Left hindlimb (tissue), 1 donor: ENCODE measurements at places on chromosomes 2 and 18.
A peak's percentile ranks its signal among the peaks of the same experiment; 100 is the strongest.

DNA sequence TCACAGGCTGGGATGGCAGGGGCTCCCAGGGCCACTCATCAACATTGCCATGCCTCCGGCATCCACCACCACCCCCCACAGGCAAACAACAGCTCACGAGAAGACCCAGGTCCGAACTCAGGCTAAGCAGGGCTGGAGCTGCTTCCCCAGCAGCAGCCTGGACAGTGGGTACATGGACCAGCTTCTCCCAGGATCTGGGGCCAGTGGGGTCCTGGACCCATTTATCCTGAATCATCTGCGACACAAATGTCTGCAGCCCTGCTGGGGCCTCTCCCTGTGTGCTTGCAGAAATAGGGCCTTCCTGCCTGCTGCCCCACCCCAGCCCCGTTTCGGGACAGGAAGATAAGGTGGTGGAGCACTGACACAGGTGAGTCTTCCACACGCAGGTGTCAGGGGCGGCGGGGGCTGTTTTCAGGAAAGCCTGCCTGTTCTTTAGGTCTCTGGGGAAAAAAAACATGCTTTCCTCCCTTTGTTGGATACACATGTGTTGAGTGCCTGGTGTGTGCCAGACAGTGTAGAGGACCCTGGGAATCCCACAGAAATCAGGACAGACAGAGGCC lies 4.5 kb downstream of the PRLH start:
- peak; percentile 8 for DNase-seq

- no peak for DNase-seq
Observed at GRCh38 chr2:160427629-160428404, 65.8 kb downstream of the RBMS1 start.

GRCh38 chr18:39296293-39296888 lies 1730.8 kb upstream of the CELF4 start:
- no peak for DNase-seq

GRCh38 chr2:220504938-220505503 lies 877.6 kb downstream of the SLC4A3 start:
- DNase-seq = no peak

DNA sequence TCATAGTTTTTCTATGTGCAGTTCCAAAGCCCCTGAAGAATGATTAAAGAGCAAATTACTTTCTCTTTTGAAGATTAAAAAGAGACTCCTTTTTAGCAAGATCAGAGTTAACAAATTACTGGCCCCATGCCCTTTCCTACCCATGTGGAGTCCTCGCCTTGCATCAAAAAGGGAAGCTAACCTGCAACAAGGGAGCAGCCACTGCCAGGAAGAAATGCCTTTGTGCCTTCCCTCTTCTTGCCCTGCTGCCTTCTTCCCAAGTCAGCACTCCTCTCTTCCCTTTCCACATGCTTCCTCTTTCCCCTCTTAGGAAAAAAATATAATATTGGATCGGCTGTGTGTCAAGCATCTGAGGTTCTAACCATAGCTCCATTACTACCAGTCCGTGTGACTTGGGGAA lies 37.1 kb upstream of the CYP1B1 start:
- no peak for DNase-seq

GRCh38 chr18:23580677-23581367 lies 5.5 kb downstream of the NPC1 start:
- DNase-seq = no peak

DNA sequence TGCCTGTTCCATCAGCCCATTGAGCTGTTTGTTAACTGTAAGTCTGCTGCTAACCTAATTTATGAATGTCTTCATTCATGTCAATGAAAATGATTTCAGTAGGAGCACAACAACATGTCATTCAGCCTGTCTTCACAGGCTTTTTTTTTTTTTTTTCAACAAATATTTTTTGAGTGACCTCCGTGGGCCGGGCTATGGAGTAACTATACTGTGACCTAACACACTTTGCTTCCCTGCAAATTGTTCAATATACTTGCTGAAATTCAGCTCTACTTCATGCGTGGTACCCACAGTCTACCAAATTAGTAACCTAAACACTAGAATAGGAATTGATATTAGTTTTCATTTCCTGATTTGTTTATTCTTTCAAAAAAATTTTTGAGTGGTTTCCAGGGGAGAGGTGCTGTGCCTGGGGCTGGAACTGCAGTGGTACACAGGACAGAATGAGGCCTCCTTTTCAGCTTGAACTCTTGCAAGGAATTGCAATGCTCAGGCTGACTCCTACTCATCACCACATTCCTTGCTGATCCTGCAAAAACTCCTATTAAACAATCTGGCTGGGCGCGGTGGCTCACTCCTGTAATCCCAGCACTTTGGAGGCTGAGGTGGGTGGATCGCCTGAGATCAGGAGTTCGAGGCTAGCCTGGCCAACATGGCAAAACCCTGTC lies 87.1 kb downstream of the CDH20 start:
- no peak for DNase-seq

DNA sequence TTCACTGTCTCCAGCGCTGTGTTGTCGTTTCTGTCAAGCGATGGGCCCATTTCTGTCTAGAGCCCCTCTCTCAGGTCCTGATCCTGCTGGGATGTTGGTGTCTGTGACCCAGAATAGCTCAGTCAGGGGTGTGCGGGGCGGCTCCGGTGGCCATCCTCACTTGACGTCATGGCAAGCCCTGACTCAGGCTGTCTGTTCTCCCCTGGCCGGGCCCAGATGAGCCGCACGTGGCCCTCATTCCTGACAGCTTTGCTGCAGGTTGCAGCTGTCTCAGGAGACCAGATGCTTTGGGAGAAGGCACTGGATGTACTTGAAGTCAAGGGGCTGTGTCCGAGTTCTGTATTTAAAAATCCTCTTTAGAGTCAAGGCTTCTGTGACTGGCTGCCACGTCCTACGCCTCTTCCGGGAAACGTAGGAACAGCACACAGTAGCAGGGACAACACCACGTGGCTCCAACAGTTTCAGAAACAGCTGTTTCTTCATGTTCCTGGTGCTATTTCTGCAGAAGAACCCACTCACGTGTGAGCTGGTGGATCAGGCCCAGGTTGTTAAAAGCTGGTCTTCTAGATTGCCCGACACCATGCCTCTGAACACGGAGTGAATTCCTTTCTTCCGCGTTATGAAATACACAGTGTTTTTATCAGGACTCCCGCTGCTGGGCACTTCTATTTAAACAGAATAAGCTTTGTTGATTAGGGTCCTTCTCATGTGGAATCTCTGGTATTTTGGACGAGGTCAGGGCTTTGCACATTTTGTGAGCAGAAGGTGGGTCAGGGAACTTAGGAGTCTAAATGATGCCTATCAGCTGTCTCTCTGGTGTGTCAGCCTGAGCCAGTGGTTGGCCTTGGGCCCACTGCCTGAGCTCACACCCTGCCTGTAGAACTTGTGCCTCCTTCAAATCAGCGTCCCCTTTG lies 28.3 kb upstream of the NTSR2 start:
- DNase-seq = no peak

- no peak for DNase-seq
Observed at GRCh38 chr2:188475945-188476344, 184.3 kb downstream of the GULP1 start.

DNA sequence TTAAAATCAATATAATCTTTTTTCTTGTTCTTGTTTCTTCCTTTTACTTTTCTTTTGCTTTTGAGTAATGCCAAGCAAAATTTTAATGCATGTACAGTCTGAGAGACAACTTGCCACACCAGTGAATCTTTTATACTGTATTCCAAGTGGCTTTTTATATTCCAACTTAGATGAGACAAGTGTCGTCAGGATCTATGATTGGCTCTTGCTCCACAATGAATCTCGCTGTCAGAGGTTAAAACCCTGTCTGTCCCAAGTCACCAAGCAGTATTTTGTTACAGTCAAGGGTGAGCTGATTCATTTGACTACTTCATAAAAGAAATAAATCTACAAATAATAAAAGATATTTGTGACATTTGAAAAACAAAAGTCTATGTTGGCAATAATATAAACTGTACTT lies at the start of gene MSTN:
Gene MSTN, minus strand, starts transcription at position 129 of the 400 bp plus-strand sequence. CDS start 133 bp downstream, outside the sequence.
- no peak for DNase-seq

- DNase-seq = no peak
Observed at GRCh38 chr2:69300650-69301049, 86.4 kb downstream of the GFPT1 start.

- no peak for DNase-seq
Observed at GRCh38 chr18:57885931-57886330, 82.8 kb upstream of the ATP8B1 start.

- no peak for DNase-seq
Observed at GRCh38 chr18:73879328-73879727, 268.3 kb downstream of the FBXO15 start.

- DNase-seq = no peak
Observed at GRCh38 chr2:234752966-234753365, 198.9 kb upstream of the SH3BP4 start.

GRCh38 chr18:25111377-25112288 lies 240.3 kb downstream of the ZNF521 start:
- DNase-seq = no peak

DNA sequence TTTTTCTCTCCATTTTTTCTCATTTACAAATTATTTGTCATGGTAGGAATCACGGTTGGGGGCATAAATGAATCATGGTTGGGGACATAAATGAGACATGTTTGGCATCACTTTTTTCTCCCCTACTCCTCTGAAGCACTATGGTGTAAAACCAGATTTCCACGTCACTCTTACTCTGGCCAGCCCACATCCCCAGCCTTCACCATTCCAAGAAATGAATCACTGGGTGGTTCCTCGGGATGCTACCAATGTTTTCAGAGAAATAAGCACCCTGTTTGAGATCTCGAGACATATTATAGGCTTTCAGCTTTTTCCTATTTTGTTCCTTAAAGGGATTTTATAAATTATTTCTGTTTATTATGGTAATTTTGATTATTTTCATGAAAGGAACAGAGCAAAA lies 155.0 kb upstream of the SLC8A1 start:
- no peak for DNase-seq

DNA sequence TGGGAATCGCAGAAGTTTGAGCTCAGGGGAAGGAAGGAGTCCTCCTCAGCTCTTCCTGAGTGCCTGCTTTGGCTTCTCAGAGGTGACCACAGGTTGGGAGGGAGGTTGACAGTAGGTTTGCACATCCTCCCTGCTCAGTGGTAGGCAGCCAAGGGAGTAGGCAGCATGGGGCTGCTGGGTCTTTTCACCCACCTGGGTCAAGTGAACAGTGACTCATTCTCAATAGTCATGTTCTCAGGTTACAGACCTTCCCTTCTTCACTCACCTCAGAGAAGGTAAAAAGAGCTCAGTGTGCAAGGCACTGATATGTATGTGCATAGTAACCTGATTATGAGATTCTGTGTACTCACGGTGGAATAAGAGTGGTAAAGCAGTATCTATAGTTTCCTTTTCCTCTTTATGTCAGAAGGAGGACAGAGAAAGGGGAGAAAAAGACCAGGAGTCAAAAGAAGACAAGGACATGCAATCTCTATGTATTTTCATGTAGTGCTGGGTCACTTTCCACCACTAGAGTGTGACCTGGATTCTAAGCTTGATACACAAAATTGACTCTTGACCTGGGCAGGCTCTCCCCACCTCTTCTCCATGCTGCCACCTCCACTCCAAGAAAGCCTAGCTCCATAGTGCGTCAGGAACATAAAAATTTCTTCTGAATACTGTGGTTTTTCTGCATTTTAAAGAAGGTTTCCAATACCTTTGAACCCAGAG lies 36.5 kb upstream of the ASNSD1 start:
- no peak for DNase-seq

GRCh38 chr2:241507430-241508239 lies 749 bp downstream of the STK25 start:
- peak; percentile 57 for DNase-seq

DNA sequence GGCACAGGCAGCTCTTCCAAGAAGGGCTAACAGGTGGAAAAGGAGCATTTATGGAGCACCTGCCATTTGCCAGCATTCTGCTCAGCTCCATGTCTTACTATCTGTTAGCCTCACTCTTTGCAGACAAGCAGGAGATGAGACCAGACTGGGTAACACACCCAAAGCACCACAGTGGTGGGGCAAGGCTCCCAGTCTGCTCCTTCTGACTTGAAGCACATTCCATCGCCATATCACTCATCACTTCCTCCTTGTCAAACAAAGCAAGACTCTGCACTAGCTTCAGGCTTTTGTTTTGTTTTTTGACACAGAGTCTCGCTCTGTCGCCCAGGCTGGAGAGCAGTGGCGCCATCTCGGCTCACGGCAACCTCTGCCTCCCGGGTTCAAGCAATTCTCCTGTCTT lies 182.8 kb downstream of the MGAT5 start:
- no peak for DNase-seq

- DNase-seq = no peak
Observed at GRCh38 chr18:45845410-45845809, 19.9 kb downstream of the SIGLEC15 start.

DNA sequence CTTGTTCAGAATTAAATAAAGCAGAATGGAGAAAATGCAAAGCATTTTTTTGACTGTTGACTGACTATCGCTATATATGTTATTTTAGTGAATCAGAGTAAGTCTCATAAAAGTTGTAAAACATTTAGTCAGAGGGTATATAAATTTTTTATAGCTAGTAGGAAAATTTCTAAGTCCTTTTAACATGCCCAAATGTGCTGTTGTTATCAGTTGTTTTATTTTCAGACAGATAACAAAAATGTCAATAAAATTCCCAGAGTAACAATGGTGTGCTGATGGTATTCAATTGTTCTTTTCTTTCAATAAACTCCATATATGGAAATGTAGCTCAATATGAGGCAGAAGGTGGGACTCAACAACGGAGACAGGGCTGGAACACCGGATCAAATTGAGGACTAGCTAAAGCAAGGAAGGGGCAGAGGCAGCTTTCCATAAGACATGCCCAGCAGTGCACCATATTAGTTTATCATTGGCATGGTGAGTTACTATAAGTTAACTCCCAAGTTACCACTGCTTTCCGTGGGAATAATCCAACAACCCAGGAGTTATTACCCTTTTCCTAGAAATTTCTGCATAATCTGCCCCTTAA lies 26.6 kb downstream of the GULP1 start:
- DNase-seq = no peak

DNA sequence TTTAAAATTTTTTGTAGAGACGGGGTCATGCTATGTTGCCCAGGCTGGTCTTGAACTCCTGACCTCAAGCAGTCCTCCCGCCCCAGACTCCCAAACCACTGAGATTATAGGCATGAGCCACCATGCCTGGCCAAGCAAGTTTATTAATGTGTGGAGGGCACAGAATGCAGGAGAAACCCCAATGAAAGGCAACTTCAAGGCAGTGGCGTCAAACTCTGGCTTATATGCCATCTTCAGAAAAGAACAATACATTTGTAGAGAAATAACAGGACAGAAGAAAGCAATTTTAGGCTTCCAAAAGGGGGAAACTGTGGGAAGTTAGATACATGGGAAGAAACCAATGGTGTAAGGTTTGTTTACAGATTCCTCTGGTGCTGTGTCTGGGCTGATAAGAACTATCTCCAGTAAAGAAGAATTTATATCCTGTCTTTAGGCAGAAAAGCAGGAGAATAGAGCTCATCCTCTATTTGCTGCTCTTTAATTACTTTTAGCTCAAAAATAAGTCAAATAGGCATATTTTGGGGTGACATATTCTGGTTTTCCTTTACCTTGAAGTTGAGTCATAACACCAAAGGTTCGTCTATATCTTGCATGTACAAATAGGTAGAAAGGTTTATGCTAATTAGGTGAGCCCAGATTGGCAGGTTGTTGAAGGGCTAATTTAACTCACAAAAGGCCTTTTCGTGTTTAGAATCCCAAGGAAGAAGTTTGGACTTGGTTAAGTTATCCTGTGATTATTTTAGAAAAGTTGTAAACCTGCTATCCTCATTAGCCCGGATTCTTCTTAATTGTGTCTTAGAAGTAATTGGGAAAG lies 26.0 kb upstream of the TMEM214 start:
- DNase-seq = no peak

GRCh38 chr2:222943820-222944219 lies 83.0 kb downstream of the ACSL3 start:
- no peak for DNase-seq
